ENCODE measurements at places on chromosomes 7 and 10.

DNA sequence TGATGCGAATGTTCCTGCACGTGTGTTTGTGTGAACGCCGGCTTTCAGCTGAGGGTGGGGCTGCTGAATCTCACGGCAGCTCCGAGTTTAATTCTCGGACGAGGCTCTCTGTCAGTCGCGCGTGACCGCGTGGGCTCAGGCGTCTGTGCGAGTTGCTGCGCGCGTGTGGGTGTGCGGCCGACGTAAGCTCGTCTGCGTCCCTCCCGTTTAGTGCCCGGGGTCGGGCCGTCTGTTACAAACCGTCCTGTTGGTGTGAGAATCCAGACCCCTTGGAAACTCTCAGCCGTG, 41.6 kb upstream of the CFAP46 start:
- DNase-seq, result no peak

DNA sequence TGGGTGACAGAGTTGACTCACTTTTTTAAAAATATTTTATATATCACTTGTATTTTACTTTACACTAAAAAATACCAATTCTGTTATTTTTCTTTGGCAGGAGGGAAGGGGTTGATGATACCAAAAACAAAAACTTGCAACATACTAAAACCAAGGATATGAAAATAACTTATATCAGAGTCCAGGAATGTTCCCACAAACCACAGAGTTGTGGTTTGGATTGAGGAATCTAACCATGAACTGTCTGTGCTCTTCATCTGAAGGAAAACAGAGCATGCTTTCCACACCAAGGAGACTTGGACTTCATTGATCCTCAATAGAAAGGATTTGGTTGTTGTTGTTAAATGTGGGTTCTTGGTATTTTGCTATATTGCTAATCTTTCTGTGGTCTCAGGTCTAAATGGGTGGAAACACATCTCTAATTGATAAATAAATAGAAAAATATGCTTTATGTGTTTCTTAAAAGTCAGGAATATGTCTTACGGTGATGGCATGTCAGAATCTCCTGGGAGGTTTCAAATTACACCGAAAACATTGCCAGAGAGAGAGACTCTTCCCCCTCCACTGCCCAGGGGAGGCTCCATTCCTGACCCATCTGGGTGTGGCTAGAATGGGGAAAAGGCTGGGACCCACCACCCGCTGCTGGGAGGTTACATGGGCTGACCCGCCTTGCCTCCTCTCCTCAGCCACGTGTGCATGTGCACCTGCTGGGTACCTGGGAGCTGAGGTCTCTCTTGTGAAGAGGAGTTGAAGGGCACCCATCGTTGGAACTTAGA, 46.9 kb upstream of the STK17A start:
- DNase-seq, result no peak

- DNase-seq, result no peak
Observed at GRCh38 chr10:78338717-78339116, 305.1 kb downstream of the RPS24 start.

DNA sequence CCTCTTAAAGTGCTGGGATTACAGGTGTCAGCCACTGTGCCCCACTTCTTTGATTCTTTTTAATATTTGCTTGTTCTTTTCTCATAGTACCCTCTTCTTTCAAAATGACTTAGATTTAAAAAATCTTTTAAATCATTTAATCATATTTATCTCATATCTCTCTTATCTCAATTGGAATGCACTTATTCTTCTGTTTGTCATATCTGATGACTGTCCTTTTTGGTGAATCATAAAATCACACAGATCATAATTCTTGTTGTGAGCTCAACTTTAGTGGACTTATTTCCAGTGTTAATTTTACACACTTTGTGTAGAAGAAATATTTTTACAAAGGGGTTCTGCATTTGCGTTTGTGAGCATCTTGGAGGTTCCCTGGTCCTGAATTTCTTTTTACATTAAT, 220.3 kb upstream of the SLC26A5 start:
- DNase-seq, result no peak

DNA sequence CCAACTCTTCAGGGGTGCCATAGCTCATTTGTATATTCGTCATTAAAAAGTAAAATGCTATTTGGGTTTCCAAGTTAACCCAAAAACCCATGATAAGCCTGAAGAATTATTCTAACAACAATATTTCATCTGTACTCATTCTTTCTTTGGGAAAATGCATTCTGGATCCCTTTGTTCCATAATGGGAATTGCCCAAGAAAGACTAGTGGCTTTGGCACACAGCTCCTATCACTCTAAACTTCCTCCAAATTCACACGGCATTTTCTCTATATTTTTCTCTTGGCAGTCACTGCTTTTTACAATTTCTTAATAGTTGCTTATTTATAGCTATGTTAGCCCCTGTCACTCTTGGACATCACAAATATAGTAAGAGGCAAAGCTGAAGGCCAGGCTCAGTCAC, 29.1 kb downstream of the CHCHD3 start:
- DNase-seq, result no peak

- DNase-seq, result no peak
Observed at GRCh38 chr10:8815969-8816368, 761.5 kb downstream of the GATA3 start.

DNA sequence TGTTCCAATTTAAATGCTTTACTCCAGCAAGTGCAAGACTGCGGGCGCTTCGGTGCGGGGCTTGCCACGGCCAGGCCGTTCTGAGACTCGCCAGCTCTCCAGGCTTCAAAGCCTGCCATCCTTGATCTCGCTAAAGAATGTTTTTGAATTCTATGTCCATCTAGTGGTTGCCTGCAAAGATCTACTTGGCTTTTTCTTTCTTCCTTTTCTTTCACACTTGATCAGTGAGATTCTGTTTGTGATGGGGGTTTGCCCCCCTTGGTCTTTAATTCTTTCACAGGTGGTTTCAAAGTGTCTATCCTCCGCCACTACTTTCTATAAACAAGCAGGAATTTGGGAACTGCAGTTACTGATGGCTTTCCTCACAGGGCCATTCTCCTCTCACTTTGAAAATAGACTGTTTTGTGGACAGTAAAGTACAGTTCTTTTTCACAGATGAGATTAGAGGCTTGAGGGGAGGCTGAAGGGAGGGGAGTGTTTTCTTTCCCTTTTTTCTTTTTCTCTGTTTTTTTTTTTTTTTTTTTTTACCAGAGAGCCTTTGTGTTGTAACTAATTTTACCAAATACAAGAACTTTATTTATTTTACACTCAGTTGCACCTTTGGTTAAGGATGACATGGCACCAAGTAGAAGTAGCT, 15.2 kb upstream of the FBXW4 start:
- no peak for DNase-seq

GRCh38 chr10:58723966-58724365, 211.3 kb downstream of the BICC1 start:
- no peak for DNase-seq

DNA sequence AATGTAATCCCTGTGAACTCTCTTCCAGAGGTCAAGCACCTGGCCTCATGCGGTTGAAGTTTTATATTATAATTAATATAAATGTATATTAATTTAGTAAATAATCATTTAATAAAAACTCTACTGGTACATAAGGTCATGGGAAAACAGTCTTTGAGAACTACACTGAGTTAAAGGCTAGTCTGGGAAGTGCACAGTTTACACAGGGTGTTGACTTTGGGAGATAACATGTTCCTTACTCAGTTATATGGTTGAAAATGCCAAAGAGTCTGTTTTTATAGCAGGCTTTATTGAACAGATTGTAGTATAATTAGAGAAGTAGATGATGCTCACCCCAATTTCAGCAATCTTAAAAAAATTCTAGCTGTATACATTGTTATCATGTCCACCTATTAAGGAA, 735.9 kb downstream of the GATA3 start:
- no peak for DNase-seq

GRCh38 chr7:83794829-83795228, 145.9 kb upstream of the SEMA3E start:
- DNase-seq, result no peak

GRCh38 chr10:1824928-1825327, 87.6 kb upstream of the ADARB2 start:
- DNase-seq, result no peak

GRCh38 chr7:41999736-42000283, 237.2 kb downstream of the GLI3 start:
- no peak for DNase-seq

DNA sequence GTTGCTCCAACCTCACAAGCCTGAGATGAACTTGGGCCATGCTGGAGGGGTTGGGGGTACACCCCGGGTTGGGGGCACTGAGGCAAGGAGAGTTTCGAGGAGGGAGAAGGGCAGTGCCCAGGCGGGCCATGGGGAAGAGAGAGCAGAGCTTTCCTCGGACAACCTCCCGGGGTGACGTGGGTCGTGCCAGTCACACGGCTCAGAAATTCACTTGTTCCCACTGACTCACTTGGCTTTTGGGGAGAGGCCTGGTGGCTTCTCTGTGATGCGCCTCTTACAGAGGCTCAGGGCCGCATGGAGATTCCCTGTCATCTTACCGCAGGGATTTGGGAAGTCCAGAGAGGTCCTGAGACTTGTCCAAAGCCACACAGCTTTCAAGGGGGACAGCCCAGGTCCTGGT, 2.9 kb downstream of the LAT2 start:
- DNase-seq, result no peak

DNA sequence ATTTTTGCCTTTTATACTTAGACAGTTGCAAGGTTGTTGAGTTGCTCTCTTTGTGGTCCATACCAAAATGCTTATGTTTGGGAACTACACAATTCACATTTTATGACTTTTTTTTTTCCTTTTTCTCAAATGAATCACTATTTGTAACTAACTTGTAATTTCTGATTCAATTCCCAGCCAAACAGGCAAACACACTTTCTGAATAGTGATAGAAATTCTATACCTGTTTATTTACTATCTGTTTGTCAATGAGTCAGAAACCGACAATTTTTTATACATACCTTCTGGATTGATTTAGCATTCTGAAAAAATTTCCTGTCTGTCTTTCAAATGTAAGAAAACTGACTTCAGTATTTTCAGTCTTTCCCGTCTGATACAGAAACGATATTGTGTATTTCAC, 69.1 kb downstream of the MBL2 start:
- DNase-seq, result no peak

DNA sequence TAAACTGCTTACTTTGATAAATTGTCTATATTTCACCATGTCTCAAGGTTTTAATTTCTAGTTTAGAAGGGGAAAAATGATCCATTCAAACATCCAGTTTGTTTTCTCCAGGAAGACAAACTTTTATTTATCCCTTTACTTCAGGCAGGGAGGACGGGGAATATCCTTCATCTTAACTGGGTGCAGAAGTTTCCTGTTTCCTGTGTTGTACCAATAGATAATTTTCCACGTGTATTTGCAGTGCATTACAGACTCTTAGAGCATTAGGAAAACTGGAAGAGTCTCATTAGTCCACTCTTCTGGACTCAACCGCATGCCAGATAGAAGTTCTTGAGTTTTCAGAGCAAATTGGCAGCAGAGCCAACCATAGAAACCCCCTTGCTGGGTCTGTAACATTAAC, 39.4 kb upstream of the PIP4K2A start:
- DNase-seq, result no peak

DNA sequence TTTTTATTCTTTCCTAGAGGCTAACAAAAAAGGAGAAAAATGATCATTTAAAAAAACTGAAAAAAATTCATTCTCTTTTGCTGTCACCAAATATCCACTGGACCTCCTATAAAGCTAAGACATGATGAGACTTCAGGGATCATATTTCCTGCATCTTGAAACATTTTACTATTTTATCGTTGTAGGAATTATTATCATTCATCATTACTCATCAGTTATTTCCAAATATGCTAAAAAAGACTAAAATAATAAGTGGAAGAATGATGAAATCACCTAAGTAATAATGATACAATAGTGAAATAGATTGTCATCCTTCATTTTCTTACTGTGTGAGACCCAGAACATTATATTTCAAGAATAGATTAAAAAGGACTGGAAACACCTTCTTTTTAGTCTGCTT, 28.3 kb downstream of the TAF3 start:
- no peak for DNase-seq

GRCh38 chr7:152180587-152180986, 155.1 kb downstream of the GALNT11 start:
- DNase-seq, result no peak

DNA sequence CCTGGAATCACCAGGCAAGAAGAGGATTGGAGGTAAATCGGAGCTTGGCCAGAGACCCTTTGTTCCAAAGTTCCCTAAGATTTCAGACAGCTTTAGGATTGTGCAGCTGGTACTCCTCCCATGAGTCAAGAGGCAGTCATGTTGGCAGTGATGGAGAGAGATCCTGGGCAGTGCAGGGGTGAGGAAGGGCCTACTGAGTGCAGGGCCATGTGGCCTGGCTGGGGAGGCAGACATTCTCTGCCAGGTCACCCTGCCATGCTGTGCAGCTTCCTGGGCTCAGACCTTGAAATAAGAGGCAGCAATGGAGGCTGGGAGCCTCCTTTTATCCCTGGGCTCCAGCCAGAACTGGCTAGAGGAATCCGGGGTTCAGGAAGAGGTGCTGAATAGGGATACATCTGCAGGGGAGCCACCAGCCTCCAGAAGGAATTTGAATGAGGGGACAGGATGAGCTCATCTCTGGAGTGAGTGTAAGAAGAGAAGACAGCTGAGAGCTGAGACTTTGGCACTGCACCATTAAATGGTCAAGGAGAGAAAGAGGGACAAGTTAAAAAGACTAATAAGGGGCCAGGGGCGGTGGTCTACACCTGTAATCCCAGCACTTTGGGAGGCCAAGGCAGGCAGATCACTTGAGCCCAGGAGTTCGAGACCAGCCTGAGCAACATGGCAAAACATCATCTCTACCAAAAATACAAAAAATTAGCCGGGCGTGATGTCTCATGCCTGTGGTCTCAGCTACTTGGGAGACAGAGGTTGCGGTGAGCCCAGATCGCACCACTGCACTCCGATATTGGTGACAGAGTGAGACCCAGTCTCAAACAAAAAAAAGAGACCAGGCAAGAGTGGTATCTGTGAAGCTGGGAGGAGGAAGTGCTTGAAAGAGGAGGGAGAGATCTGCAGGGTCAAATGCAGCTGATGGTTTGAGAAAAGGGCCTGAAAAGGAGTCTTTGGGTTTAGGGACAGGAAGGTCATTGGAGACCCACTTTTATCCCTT, 12.0 kb downstream of the SFTPD start:
- DNase-seq, result no peak

- no peak for DNase-seq
Observed at GRCh38 chr10:7351894-7352293, 58.9 kb downstream of the SFMBT2 start.

DNA sequence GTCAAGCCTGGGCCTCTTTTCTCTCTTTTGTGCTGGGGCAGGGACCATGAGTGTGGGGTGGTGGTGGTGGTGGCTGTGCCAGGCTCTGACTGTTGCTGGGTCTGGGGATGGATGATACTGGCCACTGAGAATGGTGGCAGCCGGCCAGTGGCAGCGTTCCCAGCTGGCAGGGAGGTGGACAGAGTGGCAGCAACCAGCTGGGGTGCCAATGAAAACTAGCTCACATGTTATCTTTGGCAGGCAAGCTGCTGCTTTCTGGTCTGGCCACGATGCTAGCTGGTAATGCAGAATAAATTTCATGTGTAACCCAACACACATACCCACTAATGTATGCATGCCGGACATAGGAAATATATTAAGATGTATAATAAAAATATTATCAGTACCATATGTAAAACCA, 95.0 kb upstream of the SLC26A5 start:
- peak; percentile 97 for DNase-seq
